ENCODE measurements at places on chromosomes 16 and 17.

GRCh38 chr16:50531901-50532300 is 16.3 kb upstream of the NKD1 start:
- no peak for DNase-seq

GRCh38 chr17:31286587-31286986 is 10.5 kb downstream of the OMG start:
- no peak for DNase-seq

GRCh38 chr16:13390093-13390985 is 488.9 kb downstream of the SHISA9 start:
- no peak for DNase-seq

DNA sequence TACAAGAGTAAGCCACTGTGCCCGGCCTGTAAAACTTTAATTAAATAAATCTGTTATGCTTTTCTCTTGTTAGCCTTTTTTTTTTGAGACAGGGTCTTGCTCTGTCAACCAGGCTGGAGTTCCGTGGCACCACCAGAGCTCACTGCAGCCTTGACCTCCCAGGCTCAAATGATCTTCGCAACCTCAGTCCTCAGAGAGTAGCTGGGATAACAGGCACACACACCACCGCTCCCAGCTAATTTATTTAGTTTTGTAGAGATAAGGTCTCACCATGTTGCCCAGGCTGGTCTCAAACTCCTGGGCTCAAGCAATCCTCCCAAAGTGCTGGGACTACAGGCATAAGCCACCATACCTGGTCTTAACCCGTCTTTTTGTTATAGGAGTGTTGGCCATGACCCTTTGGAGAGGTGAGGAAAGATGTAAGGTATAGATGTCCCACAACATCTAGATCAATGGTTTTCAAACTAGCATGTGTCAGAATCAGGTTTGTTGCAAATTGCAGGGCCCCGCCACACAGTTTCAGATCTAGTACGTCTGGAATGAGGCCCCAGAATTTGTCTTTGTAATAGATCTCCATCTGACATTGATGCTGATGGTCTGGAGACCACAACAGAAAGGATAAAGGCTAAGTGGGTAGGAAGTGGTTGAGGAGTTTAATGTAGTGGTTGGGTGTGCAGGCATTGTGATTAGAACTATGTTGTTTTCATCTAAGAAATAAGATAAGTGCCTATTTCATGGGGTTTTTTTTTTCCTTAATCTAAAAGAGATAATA is 4.3 kb upstream of the GGA2 start:
- DNase-seq, result no peak

DNA sequence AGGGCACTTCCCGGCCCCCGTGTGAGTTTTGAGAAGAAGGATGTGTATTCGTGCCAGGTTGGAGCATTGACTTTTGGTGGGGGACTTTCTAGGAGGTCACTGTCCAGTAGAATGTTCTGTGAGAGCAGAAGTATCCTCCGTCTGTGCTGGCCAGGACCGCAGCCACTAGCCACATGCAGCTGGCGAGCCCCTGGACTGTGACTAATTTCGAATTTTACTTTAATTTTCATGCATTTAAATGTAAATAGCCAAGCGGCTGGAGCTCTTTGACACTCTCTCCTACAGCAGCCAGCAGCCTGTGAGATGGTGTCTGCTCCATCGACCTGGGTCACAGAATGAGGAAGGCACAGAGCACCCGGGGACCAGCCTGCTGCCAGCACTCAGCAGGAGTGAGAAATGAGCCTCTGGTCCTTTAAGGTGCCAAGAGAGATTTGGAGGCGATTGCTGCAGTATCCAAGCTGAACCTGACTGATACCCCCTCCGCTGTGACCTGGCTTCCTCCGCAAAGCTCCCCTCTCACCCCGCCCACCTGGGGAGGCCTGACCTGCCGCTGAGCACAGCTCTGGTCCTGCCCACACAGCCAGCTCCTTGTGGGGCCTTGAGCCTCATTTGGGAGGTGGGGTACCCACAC is 7.8 kb downstream of the ATP2A3 start:
- DNase-seq, result no peak

DNA sequence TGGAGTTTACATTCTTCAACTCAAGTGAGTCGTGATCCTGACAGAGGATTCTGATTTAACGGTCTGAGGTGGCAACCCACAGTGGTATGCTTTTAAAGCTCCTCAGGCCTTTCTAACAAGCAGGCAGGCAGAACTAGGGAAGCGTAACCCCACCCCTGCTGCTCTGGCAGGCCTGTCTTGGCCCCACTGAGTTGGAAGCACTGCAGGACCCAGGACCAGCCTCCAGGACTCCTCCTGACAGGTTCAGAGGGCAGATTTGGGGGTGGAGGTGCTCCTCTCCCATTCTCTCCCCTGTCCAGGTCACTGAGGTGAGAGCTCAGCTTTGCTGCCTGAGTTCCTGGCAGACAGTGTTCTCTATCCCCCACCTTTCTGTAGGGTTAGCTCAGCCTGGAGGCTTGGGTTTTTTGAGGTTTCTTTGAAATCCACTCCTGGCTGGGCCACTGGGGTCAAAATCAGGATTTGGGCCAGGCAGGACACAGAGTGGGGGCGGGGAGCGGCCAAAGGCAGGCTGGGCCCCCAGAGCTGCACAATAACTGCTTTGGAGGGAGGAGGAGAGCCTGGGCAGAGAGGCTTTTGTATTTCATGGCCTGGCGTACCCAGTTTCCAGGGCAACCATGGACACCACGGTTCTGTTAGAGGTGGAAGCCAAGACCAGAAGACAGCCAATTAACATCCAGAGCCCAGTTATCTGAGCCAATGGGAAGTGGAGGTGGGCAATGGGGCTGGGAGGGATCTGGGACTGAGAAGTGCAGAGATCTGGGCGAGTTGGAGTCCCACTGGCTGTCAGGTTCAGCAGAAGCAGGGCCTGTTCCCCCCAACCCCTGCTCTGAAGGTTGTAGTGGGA is 9.5 kb downstream of the MRPL27 start:
- DNase-seq, result no peak

DNA sequence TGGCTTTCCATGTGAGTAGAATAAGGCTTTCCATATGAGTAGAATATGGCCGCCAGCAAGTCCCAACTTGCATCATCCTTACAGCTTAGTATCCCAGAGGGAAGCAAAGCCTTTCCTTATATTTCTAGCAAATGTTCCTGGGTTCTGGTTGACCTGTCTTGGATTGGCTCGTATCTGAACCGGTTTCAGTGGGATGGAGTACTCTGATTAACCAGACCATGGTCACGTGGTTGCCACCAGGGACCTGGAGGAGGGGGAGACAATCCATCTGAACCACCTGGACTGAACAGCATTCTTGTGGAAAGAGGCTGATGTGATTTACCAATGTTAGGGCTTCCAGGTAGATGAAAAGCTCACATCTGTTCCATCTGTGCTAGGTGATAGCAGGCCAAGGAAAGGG is 89.0 kb downstream of the SHISA6 start:
- no peak for DNase-seq

- no peak for DNase-seq
Observed at GRCh38 chr17:29169806-29170591, 10.2 kb downstream of the MYO18A start.

- DNase-seq, result no peak
Observed at GRCh38 chr16:23879735-23880373, 44.1 kb downstream of the PRKCB start.

- peak; percentile 32 for DNase-seq
Observed at GRCh38 chr17:81052199-81052997, 17.4 kb downstream of the BAIAP2 start.

- DNase-seq, result no peak
Observed at GRCh38 chr16:30122604-30123160, 338 bp downstream of the MAPK3 start.

DNA sequence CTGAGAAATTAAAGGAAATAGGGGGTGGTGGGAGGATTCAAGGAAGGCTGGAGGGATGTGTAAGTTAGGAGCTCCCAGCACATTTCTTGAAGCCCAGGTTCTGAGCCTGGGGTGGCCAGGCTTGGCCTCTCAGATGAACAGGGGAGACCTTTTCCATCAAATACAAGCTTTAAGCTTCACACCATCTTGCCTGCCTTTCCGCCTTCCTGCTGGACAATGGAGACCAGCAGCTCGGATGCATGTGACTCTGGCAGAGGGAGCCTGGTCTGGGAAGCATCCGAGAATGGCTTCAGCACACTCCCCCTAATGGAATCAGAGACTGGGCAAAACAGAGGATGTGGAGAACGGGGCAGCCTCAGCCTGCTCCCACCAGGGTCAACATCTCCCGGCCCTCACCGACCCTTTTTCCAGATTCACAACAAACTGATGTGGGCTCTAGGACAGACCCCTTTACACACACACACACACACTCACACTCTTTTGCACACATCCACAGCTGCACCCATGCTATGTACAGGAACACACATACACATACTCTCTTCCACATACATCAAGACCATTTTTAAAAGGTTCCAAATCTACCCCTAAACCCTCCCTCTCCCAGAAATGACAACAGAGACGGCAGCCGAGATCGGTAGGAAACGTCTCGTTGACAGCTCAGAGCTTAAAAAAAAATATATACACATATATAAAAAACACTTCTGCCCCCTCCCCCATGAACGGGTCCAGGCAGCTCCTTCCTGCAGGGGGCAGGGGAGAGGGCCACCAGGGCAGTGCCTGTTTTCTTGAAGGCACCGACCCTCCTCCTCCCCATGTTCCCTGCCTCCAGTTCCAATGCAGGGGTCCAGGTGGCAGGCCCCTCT is 6.5 kb upstream of the ATXN7L3 start:
- no peak for DNase-seq

- no peak for DNase-seq
Observed at GRCh38 chr17:38334480-38335364, 9.0 kb downstream of the GPR179 start.

DNA sequence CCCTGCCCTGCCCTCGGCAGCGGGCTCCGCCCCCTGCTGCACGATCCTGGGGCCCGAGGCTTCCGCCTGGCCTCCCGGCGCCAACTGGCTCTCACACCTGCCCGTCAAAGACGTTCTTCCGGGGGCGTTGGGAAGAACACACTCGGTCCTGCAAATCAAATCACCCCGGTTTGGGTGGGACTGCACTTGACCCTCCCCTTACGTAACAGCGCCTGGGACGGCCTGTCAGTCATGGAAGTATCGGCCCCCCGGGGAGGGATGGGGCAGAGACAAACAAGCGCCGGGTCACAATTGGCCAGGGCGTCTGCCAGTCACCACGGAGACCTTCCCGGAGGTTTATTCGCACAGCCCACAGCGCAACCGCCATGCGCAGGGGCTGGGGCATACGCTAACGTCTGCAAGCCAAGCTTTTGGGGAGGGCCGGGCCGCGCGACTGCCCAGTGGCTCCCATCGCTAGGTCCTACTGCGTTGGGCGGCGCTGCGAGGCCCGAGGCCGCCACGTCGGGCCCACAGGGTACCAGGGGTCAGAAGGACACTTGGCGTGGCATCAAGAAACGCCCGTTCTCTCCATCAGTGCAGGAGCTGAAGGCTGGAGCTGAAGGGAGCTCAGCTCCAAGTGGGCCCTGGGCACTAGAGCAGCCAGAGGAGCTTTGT is 388 bp upstream of the AKTIP start:
- peak; percentile 100 for DNase-seq

- no peak for DNase-seq
Observed at GRCh38 chr17:29711588-29712385, 89.1 kb upstream of the CORO6 start.

DNA sequence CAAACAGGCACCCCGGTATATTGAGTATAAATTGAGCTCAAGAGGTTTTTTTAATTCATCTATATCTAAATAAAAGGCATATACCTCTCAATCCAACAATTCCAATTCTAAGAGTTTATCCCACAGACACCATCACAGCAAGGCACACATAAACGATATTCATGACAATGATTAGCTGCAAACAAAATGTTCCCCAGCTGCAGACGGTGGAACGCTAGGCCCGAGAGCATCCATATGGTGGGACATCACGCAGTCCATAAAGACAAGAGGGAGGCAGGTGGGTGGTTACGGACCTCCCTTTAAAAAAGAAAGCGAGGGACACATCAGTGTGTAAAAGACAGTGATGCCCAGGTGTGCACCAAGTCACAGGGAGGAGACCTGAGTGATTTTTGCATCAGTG is 28.1 kb downstream of the MEAK7 start:
- no peak for DNase-seq

DNA sequence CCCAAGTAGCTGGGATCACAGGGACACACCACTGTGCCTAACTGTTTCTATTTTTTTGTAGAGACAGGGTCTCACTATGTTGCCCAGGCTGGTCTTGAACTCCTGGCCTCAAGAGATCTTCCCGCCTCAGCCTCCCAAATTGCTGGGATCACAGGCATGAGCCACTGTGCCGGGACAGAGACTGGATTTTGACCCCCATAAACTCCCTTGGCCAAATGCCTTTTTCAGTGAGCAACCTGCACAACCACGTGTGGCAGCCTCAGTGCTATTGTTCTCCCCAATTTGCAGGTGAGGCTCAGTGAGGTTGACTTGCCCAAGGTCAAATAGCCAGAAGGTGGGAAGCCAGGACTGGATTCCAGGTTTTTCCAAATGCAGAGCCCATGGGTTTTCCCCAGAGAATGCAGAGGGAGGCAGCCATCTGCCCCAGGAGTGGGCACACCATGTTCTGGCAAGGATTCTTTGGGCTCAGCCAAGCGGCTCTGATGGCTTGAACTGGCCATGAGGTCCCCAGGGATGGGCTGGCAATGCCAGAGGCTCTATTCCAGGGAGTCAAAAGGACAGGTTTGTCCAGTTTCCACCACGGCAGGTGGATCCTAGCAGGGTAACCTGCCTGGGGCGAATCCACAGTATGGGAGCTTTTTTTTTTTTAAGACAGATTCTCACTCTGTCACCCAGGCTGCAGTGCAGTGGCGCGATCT is 1.8 kb downstream of the IL27 start:
- peak; percentile 25 for DNase-seq

- DNase-seq, result no peak
Observed at GRCh38 chr17:10360578-10360977, 12.2 kb downstream of the MYH13 start.

GRCh38 chr16:49459953-49460735 is 86.5 kb downstream of the C16orf78 start:
- DNase-seq, result no peak

- DNase-seq, result no peak
Observed at GRCh38 chr17:80942423-80943345, 49.0 kb upstream of the CHMP6 start.

GRCh38 chr16:84284154-84284722 is 10.4 kb upstream of the WFDC1 start:
- no peak for DNase-seq

GRCh38 chr17:10208604-10209193 is 10.3 kb upstream of the GAS7 start:
- DNase-seq, result no peak

DNA sequence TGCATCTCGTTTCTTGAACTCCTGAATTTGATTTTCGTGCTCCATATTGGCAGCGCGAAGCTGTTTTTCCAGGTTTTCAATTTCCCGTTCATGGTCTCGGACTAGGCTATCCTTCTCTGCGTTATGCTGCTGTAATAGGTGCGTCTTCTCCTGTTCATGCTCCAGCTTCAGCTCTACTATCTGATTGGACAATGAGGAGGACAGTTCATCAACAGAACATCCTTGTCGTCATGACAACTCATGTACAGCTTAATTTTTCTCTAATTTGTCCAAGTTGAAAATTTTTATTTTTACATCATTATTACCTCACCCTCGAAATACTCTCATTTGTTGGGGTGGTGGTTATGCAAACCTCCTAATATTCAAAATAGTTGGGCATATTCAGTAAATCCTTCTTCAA is 289.8 kb downstream of the CEP112 start:
- no peak for DNase-seq
